ENCODE measurements at places on chromosomes 3 and 15.

- no peak for DNase-seq
Observed at GRCh38 chr3:141373768-141374526, 5.6 kb downstream of the ZBTB38 start.

DNA sequence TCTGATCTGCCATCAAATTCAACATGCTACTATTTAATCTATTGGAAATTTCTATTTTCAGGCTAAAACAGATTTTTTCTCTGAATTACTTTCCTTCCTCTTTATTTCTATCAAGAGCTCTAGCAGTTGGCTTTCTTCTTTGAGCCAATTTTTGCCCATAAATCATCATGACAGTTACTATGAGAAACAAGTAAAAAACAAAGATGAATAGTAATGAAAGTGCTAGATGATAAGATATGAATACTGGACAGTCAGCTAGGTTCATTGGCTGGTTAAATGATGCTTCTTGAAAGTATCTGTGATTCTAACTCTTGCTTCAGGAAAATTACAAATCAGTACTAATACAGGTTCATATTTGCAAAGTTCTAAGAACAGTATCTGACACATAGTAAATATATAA is 38.6 kb upstream of the NANOGP8 start:
- no peak for DNase-seq

DNA sequence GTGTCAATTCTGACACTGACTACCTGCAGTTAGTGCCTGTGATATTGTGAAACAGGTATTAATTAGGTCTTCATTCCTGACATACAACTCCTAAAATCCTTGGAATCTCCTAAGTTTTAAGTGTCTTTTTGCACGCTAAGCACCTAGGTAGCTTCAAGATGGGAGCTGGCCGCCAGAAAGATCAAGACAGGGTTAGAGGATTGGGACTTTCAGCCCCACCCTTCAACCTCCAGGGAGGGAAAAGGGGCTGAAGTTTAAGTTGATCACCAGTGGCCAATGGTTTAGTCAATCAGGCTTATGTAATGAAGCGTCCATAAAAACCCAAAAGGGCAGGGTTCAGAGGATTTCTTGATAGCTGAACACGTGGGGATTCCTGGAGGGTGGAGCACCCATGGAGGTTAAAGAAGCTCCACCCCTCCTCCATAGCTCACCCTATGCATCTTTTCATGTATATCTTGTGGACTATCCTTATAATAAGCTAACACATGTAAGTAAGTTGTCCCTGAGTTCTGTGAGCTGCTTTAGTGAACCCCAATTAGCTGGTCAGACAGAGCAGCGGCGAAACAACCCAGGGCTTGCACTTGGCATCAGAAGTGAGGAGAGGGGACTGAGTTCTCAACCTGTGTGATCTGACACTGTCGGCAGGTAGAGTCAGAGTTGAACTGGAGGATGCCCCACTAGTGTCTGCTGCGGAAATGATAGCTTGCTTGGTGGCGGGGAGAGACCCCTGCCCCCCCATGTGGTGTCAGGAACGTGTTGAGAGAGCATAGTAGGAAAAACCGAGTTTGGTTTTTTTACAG is 12.8 kb upstream of the SRP14 start:
- no peak for DNase-seq

DNA sequence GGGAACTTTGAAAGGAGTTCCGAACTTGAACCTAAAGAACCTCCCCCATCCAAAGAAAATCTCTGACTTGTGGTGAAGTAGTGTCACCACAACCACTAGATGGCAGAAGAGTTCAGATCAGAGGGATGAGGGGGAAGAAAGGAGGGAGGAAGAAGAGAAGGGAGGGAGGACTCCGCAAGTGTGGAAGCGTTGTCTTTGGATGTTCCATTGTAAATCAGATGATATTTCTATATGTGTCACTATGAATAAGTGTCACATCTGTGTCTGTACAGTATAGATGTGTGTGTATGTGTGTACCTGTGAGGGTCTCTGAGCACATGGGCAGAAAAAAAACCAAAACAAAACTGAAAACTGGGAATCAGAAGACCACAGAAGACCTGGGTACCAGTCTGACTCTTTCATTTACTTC is 16.9 kb downstream of the SLC24A1 start:
- peak; percentile 36 for DNase-seq

DNA sequence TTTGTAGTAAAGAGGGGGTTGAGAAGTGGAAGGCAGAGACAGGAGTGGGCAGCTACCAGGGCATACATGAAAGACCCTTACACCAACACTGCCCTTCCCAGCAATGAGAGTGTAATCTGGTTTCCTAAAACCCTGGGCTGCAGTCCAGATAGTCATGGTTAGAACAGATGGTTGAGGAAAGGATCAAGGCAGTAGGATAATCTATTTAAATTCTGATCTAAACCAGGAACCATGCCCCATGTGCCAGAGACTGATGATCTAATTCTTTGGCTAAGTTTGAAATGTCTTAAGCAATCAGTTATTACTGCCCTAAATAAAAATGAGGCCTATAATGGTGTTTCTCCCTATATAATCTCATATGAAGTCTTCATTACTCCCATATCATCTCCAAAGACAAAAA is 59.6 kb downstream of the PRTG start:
- DNase-seq = no peak

DNA sequence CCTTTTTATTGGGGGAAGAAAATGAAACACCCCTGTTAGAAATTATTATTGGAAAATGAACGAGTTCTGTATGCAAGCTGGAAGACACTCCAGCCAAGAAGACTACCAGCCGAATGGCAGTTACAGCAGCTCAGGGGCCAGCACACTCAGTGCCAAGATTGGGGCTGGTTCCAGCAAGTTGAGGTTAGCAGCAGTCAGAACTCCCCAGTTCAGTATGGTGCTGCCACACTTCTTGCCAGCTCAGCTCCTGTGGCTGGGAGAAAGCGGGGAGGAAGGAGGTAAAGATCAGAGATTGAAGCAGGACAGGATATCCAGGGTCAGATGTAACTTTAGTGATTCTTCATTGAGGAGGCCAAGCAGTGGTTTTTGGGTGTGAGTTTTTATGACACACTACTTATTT is 280.2 kb upstream of the NR2E3 start:
- DNase-seq = no peak

DNA sequence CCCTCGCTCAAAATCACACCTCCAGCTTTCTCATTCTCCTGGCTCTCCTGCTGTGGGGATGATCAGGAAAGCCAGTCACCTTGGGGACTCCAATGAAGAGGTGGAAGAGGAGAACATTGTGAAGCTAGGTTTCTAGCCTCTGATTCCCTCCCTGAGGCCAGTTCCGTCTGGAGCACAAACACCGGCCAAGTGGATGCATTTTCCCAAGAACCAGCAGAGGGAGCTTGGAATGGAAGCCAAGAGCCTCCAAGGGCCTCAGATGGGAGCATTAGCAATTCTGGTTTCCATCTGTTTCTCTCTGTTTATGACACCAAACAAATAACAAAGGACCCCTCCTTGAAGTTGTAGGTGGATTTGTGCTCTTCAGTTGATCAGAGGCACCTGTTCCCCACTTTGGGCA is 40.6 kb upstream of the NMNAT3 start:
- peak; percentile 10 for DNase-seq

DNA sequence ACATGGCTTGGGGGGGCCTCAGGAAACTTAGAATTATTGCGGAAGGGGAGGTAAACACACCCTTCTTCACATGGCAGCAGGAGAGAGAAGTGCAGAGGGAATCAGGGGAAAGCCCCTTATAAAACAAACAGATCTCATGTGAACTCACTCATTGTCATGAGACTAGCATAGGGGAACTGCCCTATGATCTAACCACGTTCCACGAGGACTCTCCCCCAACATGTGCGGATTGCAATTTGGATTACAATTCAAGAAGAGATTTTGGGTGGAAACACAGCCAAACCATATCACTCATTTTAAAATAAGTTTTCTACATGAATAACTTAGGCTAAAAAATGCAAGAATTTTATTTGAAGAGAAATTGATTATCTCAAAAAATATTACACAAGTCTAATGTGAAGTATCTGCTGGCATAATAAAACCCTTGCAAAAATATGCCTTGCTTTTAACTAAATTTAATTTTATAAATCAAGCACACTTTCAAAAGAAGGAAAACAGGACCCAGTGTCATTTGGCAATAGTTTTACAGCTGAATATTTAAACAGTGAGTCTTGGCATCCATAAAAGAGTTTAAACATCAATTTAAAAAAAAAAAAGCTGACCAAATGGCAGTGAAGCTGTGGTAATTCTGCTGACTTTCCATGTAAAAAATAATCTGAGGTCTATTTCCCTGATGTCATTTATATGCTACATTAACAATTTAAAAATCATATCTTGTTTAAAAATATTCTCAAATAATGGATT is 1057.2 kb downstream of the NAALADL2 start:
- no peak for DNase-seq

DNA sequence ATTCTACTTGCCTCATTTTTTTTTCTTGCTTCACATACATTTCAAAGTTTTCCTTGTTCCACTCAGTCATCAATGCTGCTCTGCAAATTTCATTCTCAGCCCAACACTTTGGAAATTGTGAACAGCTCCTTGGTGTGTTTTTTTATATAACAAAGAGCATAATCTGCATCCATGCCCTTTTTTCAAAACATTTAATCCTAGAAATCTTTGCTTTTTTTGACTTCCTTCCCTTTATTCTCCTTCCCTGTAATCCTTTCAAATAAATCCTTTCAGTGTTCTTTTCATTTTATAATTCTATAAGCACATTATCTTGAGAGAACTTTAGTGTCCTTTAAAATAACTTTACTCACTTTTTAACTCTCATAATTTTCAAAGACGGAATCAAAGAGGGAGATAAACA is 1150.8 kb downstream of the SI start:
- no peak for DNase-seq

DNA sequence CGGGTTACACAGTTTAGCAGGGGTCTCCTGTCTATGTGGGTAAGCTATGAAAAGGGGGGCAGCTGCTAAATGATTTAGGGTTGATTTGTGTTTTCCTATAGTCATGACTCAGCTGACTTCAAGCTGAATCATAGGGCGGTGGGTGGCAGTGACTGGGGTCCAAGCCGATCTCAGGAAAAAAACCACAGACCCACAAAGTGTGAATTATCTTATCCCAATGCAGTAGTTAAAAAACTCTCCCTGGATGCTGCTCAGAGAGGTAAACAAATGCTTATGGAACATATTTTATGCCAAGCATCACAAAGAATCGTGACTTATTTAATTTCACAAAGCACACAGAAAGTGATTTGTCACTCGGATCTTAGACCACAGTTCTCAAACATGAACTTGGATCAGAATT is 18.4 kb upstream of the TOPAZ1 start:
- DNase-seq = no peak

GRCh38 chr15:28129231-28129848 is 30.2 kb upstream of the OCA2 start:
- no peak for DNase-seq

DNA sequence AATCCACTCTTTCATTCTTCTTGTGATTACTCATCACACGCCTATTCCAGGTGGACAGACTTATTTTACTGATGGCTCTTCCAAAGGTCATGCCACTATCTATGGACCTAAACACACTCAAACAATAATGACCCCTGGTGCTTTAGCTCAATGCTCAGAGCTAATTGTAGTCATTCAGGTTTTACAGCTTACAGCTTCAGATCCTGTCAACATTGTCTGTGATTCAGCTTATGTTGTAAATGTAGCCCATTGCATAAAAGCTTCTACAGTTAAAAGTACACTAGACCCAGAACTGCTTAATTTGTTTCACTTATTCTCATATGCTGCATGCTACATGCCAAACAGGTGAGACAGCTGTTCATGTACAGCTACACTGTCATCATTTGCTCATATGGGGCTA is 49.2 kb downstream of the LSM3 start:
- DNase-seq = no peak

DNA sequence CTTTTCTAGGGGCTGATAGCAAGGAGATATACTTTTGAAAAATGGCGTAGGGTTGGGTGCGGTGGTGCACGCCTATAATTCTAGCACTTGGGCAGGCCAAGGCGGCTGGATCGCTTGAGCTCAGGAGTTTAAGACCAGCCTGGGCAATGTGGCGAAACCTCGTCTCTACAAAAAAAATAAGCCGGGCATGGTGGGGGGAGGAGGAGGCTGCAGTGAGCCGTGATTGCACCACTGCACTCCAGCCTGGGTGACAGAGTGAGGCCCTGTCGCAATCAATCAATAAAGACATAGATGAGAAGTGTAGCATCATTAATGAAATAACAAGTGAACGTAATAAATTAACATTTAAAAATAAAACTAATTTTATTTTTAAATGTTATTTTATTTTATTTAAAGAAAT is 134.6 kb downstream of the SLCO3A1 start:
- no peak for DNase-seq

GRCh38 chr3:155242342-155242741 is 51.1 kb downstream of the STRIT1 start:
- DNase-seq = no peak

DNA sequence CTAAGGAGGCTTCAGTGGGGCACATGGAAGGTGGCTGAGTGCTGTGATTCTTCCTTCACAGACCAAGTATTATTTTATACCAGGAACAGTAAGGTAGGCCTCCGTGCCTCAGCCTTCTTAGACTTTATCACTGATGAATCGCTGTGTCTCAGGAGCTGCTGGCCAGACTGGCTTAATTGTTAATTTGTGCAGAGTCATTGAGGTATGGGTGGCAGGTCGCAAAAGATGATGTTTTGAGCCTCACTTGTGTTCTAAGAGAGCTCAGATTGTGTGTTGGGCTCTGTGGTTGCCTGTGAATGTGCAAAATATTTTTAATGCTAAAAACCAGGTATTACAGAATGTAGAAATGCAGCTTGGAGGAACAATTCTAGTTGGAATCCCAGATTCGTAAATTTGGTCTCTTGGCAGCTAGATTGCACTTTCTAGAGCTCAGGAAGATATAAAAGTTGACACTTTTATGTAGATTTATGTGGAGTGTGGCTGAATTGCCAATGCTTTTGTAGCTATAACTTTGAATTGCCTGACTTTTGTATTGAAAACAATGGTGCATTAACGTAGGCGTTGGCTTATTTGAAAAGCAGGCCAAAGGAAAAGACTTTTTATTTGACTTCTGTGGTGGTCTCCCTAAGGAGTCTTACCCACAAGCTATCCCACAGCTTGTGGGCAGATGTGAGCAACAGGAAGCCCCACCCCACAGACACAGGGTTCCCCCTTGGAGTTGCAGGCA is 53.4 kb downstream of the LARS2 start:
- peak; percentile 44 for DNase-seq

GRCh38 chr3:117995842-117996437 is 1038.7 kb downstream of the IGSF11 start:
- DNase-seq = peak; percentile 4

- no peak for DNase-seq
Observed at GRCh38 chr3:133893683-133894352, 1.9 kb downstream of the RAB6B start.

DNA sequence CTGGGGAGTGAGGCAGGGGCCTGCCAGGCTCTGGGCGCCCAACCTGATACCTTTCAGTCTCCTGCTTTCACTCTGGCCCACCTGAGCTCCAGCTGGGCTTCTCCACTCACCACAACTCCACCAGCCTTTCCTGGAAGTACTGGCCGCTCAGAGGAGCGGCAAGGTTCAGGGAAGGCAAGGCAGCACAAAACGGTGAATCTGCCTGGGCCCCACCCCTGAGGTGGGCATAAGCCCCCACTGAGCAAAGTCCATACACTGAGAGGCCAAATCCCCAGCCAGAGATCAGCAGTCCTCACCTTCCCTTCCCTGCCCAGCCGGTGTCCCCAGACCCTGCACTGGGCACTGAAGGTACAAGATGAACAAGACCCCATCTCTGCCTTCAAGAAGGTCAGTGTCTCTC is 70.7 kb downstream of the TLE3 start:
- no peak for DNase-seq

- no peak for DNase-seq
Observed at GRCh38 chr3:174335910-174336309, 523.2 kb upstream of the NAALADL2 start.

GRCh38 chr15:65354835-65355172 is 23.0 kb downstream of the IGDCC3 start:
- DNase-seq = no peak

All from left renal cortex interstitium (tissue), 4 donors.